ENCODE measurements at places on chromosomes 5 and 9.

DNA sequence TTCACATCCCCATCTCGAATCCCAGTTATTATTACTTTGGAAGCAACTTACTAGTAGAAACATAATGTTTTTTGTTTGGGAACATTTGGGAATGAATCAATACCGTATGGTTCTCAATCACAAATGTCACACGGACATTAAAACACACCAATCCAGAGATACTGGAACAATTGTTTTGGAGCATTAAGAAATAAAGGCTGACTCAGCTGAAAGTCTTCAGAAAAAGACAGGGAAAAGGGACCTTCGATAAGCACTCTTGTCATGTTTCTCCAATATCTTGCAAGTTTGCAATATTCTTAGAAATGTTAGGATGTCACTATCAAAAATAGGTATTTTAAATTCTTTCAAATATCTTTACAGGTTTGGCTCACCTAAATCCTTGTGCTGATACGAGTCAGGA lies 362.4 kb downstream of the CETN3 start:
- H3K27ac ChIP-seq = no peak overlapping the region
- H3K36me3 ChIP-seq = no peaks in the 10 kb centered on the region
- no peaks in the 10 kb centered on the region for H3K27me3 ChIP-seq
- no peak for DNase-seq

GRCh38 chr9:93354451-93354850 lies 97.0 kb upstream of the FAM120A start:
- no peak overlapping the region for H3K4me3 ChIP-seq
- no peak overlapping the region for H3K27ac ChIP-seq
- H3K4me1 ChIP-seq = no peaks in the 10 kb centered on the region
- peaks cover 6% of the 10 kb centered on the region for H3K27me3 ChIP-seq
- DNase-seq = no peak

DNA sequence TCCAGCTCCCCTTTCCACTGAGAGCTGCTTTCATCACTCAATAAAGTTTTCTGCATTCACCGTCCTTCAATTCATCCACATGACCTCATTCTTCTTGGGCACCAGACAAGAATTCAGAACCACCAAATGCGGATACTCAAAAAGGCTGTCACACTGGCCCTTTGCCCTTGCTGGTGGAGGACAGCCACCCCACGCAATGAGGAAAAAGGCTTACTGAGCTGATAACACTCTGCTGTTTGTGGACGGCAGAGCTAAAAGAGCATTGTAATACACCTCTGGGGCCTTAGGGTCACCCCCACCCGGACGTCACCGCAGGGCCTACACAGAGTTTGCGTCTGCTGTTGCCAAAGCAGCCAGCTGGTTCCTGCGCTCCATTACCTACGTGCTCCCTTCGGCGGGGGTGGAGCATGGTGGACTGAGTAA lies 51.2 kb upstream of the ZNF608 start:
- no peaks in the 10 kb centered on the region for H3K36me3 ChIP-seq
- no peak overlapping the region for H3K4me3 ChIP-seq
- DNase-seq = no peak
- H3K27me3 ChIP-seq = no peaks in the 10 kb centered on the region
- H3K27ac ChIP-seq = no peak overlapping the region

GRCh38 chr9:121802753-121803152 lies 151.3 kb downstream of the DAB2IP start:
- H3K27ac ChIP-seq = no peak overlapping the region
- DNase-seq = no peak
- no peaks in the 10 kb centered on the region for H3K4me1 ChIP-seq
- no peak overlapping the region for H3K4me3 ChIP-seq
- H3K36me3 ChIP-seq = no peaks in the 10 kb centered on the region

GRCh38 chr5:142537938-142538337 lies 148.0 kb downstream of the FGF1 start:
- peaks cover 33% of the 10 kb centered on the region for H3K4me1 ChIP-seq
- no peak overlapping the region for H3K27ac ChIP-seq
- H3K36me3 ChIP-seq = peaks cover 3% of the 10 kb centered on the region
- H3K27me3 ChIP-seq = no peaks in the 10 kb centered on the region

All from A673 (cell line).